MM.1S (cell line): ENCODE measurements at places on chromosomes 6 and 20.

GRCh38 chr6:17144016-17144415 is 42.2 kb downstream of the STMND1 start:
- no peak for DNase-seq

DNA sequence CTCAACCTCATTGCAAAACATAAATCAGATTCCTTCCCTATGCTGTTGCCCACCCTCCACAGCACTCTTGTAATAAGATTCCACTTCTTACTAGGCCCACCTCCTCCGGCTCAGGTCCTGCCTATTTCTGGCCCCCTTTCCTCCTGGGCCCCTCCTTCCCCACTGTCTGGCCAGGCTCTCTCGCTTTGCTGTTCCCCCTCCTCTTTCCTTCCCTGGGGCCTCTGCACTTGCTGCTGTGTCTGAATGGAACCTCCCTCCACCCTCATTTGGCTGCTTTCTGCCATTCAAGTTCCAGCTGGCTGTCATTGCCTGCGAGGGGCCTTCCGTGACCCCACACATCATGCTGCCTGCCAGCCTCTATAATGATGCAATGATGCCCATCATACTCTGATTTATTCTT is 38.9 kb downstream of the ARHGAP40 start:
- no peak for DNase-seq

GRCh38 chr6:14510038-14510437 is 392.5 kb downstream of the CD83 start:
- no peak for DNase-seq

GRCh38 chr6:149965194-149966020 is 1.7 kb downstream of the ULBP1 start:
- DNase-seq, result no peak

- no peak for DNase-seq
Observed at GRCh38 chr6:142088858-142089216, 43.9 kb upstream of the GJE1 start.

DNA sequence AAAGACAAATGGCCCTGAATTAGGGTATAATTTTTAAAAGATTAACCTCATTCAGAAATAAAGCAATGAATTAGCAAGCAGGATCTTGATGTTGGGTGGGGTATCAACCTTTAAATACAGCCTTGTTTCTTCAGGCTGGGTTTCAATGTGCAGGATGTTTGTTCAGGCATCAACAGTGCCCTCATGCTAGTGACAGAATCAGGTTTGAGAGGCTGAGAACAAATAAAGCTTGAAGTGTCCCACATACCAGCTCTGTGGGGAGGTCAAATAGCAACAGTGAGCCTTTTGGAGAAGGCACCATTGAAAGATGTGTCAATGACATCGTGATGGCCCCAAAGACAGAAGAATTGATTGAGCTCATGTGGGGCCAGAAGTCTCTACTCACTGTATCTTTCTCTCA is 68.2 kb downstream of the MTFR2 start:
- no peak for DNase-seq
